ENCODE measurements at places on chromosomes 12 and 14.

DNA sequence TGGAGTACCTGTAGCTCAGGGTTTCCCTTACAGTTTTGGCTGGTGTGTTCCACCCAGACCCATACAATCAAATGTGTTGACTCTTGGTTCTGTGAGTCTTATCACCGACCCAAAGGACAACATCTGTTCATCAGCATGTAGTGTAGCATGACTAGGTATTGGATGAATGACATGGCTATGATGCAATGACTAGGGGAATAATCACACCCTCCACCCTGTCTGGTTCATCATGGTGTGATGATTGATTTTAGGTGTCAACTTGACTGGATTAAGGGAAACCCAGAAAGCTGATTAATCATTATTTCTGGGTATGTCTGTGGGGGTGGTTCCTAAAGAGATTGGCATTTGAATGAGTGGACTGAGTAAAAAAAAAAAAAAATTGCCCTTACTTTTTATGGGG, 311.3 kb downstream of the DPF3 start:
- peak; percentile 97 for ATAC-seq

DNA sequence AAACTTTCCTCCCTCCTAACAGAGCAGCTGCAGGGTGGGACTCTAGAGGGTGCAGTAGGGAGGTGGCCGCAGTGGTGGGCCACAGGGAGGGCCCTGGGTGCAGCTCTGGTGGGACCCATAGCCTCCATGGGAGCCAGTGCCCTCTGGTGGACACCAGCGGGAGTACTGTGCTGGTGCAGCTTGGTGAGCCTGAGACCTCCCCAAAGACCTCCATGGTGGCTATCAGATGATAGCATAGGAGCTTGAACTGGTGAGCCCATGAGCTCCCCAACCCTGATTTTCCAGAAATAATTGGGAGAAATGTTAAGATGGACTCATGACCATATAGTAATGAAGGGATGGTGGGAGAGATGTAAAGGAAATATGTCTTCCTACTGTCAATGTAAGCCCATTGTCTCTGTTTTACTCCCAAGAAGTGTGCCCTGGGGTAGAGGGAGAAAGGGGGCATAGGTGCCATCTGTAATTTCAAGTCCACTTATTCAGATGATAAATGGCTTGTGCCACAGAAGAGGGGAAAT, 98.7 kb downstream of the GAS2L3 start:
- no peak for ATAC-seq

DNA sequence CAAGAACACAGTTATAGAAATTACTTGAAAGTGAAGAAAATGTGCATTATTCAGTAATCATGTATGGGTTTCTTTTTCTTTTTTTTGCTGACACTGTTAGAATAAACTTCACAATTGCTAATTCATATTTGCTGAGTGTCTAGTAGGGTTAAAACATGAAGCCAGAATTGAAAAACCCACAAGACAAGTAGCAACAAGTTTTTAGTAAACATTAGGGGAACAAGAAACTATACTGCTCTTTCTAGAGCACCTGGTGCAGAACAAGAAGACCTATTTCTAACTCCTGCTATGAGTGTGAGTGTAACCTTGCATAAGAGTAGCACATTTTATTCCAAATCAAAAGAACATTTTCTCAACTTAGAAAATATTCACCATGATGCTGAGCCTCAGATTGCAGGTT, 83.2 kb downstream of the ITPR2 start:
- peak; percentile 42 for ATAC-seq

GRCh38 chr12:52267266-52267665, 7.2 kb upstream of the KRT86 start:
- ATAC-seq = no peak

- ATAC-seq = peak; percentile 38
These were observed 645.2 kb downstream of the VRK1 start for GRCh38 chr14:97442363-97442762.

DNA sequence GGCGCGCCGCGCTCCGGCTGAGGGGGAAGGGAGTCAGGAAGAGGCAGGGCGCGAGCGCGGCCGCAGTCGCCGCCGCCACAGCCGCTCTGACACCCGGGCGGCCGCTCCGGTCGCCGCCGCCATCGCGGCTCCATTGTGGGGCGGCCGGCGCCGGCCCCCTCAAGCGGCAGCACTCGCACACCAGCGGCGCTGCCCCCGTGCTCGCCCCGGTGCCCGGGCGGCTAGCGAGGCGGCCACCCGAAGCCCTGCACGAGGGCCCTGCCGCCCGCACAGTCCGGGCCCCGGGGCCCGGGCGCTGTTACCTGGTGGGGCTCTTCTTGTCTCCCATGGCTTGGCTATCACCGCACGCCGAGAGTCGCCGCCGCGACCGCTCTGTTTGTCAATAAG, 202 bp downstream of the YAF2 start:
- ATAC-seq = peak; percentile 34
